ENCODE measurements at places on chromosomes 5 and 9. TPM values are rescaled to one million over a fixed set of nuclear protein-coding genes. Genes with fewer than 3 reads are reported as not detected.

OCLN gene
- total RNA-seq, result 0.11 TPM

FCHSD1 gene
- 16.6 TPM for total RNA-seq

GABRB2 gene
- total RNA-seq, result not detected

SPATA31E1 gene
- total RNA-seq, result not detected

FOXD4L3 gene
- total RNA-seq, result not detected

CDO1 gene
- 0.98 TPM for total RNA-seq

GRM6 gene
- total RNA-seq, result not detected

ANKRD55 gene
- total RNA-seq, result 0.74 TPM

LIX1 gene
- not detected for total RNA-seq

LHX3 gene
- not detected for total RNA-seq

NMUR2 gene
- 0.13 TPM for total RNA-seq

MAP1B gene
- total RNA-seq, result 21.7 TPM

SLC6A19 gene
- not detected for total RNA-seq

GNG10 gene
- 34.3 TPM for total RNA-seq

LHFPL2 gene
- 27.7 TPM for total RNA-seq

RBM22 gene
- total RNA-seq, result 43.1 TPM

PTPN3 gene
- 5.5 TPM for total RNA-seq

TMEM252 gene
- total RNA-seq, result not detected

TAF11L10 gene
- not detected for total RNA-seq

LCN15 gene
- not detected for total RNA-seq

SLC9A3 gene
- total RNA-seq, result not detected

AIF1L gene
- total RNA-seq, result 30.1 TPM

INSL4 gene
- not detected for total RNA-seq

ARHGEF28 gene
- total RNA-seq, result 24.4 TPM

WNT8A gene
- not detected for total RNA-seq

ARL14EPL gene
- 2.3 TPM for total RNA-seq

FREM1 gene
- total RNA-seq, result 2.0 TPM

GABRA6 gene
- total RNA-seq, result not detected

ABO gene
- total RNA-seq, result not detected

TSSK1B gene
- total RNA-seq, result not detected

CARTPT gene
- not detected for total RNA-seq

CKMT2 gene
- total RNA-seq, result not detected

SPATA31A7 gene
- not detected for total RNA-seq

SIT1 gene
- total RNA-seq, result not detected

PCDHGA1 gene
- total RNA-seq, result 2.5 TPM

UQCRQ gene
- total RNA-seq, result 380 TPM

SLC1A1 gene
- total RNA-seq, result 10.5 TPM

IFNK gene
- not detected for total RNA-seq

MSX2 gene
- total RNA-seq, result 4.3 TPM

CCNO gene
- 9.3 TPM for total RNA-seq

IFNE gene
- total RNA-seq, result 0.29 TPM

SPINK4 gene
- total RNA-seq, result not detected

CEL gene
- total RNA-seq, result not detected

C1QTNF3 gene
- total RNA-seq, result 2.3 TPM

SLC23A1 gene
- not detected for total RNA-seq

PDCD1LG2 gene
- 0.82 TPM for total RNA-seq
